ENCODE measurements at places on chromosomes 4 and X.

- DNase-seq = no peak
Measured at GRCh38 chr4:112938461-112939058, 110.9 kb upstream of the ANK2 start.

- no peak for DNase-seq
Measured at GRCh38 chrX:29553542-29553941, 661.8 kb upstream of the MAGEB2 start.

DNA sequence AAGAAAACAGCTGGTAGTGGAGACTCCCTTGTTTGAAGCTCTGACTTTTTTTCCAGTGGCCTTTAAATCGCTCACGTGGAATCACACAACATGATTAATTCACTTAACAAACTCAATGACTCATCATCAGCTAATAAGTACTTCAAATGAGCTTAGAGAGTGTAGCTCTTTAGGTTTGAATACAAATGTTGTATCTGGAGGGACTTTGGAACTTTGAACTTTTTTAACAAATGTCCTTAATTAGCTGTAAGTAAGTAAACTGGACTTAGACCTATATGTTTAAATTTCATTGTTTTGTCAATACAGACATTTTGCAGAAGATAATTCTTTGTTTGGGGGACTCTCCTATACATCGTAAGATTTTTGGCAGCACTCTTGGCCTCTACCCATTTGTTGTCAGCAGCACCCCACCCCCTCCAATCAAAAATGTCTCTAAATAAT, 581.1 kb downstream of the SPRY1 start:
- DNase-seq = no peak

GRCh38 chr4:140158365-140159030, 4.5 kb upstream of the MAML3 start:
- DNase-seq = no peak

GRCh38 chrX:19721726-19722370, 165.6 kb downstream of the SH3KBP1 start:
- DNase-seq = no peak

DNA sequence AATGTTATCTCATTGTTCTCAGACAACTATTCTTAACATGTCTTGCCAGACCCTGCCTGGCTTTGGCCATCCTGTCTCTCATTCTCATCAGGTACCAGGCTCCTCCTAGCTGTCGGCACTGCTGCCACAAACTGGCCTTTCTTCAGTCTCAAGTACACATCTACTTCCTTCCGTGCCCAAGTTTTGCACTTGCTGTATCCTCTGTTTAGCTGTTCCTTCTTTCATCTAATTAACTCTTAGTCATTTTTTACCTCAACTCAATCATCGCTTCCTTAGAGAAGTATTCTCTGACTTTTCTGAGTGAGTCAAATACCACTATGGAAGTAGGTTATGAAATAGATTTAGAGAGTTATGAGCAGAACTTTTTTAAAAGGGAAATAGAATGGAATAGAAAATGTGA, 19.7 kb downstream of the CXCL3 start:
- DNase-seq = no peak

Measured in stimulated activated CD4-positive, alpha-beta T cell treated with anti-CD3 and anti-CD28 coated beads, Interleukin-1b, Interleukin-23, amount 100 ng/mL, for 1 hour (primary cell).